ENCODE measurements at places on chromosomes 7 and 10.

GRCh38 chr10:97916586-97916985, 66.9 kb downstream of the GOLGA7B start:
- DNase-seq, result no peak

DNA sequence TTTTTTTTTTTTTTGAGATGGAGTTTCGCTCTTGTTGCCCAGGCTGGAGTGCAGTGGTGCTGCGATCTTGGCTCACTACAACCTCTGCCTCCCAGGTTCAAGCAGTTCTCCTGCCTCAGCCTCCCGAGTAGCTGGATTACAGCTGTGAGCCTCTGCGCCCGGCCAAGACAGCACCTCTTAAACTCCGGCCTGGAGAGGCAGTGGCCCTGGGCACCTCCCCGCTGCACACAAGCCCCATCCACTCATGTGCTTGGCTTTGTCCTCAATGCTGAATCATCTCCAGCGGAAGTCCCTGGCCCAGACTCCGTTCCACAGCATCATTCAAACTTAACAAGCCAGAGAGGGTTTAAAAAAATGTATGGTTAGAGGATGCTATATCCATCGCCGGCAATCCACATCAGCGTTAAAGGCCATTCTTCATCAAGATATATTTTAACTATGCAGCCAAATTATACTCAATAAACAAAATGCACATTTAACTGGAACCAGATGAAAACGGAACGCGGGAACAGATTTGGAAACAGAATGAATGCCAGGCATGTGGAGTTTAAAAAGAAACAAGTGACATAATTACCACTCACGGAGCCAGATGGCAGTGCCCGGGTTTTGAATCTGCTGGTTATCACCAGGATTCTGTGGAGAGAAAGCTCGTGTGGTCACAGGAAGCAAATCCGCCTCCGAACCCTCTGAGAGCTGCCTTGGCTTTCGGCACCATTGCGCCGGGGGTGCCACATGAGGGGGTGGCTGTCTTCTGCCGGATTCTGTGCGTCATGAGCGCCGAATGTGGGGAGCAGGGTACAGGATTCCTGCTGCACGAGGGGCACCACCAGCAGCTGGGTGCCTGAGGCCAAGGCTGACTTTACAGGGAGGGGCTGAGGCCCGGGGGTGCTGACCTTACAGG, 45.6 kb upstream of the CFAP46 start:
- DNase-seq, result no peak

- no peak for DNase-seq
These were observed 28.1 kb downstream of the MCU start for GRCh38 chr10:72719941-72720592.

DNA sequence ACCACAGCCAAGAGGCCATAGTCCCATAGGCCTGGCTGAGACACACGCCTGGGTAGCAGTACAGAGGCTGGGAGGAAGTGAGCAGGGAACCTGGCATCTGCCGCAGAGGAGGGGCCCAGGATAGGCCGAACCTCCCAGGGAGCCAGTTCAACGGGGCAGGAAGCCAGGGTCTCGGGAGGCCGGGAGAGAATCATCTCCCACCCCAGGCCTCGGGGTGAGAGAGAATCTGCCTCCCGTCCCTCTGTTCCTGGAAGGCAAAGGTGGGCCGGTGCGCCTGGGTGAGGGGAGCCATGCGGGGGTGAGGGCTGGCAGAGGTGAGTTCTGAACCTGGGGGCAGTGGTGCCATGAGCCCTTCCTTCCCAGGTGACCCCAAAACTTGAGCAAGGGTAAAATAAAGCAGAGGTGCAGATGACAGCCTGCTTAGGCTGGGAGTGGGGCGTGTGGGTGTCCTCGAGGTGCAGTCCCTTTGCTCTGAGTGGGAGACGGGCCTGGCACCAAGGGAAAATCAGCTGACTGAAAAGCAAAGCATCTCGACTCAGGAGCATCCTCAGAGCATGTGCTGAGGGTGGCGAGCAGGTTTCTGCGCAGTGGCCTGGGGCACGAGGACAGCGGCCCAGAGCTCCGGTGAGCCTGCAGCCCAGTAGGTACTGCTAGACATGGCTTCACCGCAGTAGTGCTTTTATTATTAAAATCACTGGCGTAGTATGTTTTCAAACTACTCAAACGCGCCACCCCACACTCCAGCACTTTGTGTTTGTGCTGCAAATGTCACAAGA, 15.5 kb downstream of the AGAP3 start:
- no peak for DNase-seq

GRCh38 chr7:83101530-83101929, 61.2 kb downstream of the PCLO start:
- DNase-seq, result no peak

Data from activated CD4-positive, alpha-beta T cell treated with anti-CD3 and anti-CD28 coated beads for 1 hour (primary cell).